ENCODE measurements at places on chromosomes 13 and 19. TPM values are rescaled to one million over a fixed set of nuclear protein-coding genes. Genes with fewer than 3 reads are reported as not detected.
A peak's percentile ranks its signal among the peaks of the same experiment; 100 is the strongest.

GRCh38 chr13:39612023-39612637, 9.1 kb upstream of the LHFPL6 start:
- peak; percentile 31 for DNase-seq
- H3K4me3 ChIP-seq = no peak overlapping the region
- no peaks in the 10 kb centered on the region for H3K4me1 ChIP-seq
- no peaks in the 10 kb centered on the region for H3K27me3 ChIP-seq
- no peaks in the 10 kb centered on the region for H3K36me3 ChIP-seq

GRCh38 chr13:23928985-23929384, 31.7 kb upstream of the C1QTNF9B start:
- H3K4me3 ChIP-seq = no peak overlapping the region
- no peaks in the 10 kb centered on the region for H3K36me3 ChIP-seq
- DNase-seq = no peak
- H3K27ac ChIP-seq = no peak overlapping the region

- H3K4me1 ChIP-seq = peaks cover 4% of the 10 kb centered on the region
- peaks cover 15% of the 10 kb centered on the region for H3K27me3 ChIP-seq
- peak overlapping the region; percentile 63 for H3K27ac ChIP-seq
- H3K4me3 ChIP-seq = peak overlapping the region; percentile 54
- H3K36me3 ChIP-seq = no peaks in the 10 kb centered on the region
- no peak for DNase-seq
Observed at GRCh38 chr19:33905473-33905936, 108.8 kb downstream of the KCTD15 start.

DNA sequence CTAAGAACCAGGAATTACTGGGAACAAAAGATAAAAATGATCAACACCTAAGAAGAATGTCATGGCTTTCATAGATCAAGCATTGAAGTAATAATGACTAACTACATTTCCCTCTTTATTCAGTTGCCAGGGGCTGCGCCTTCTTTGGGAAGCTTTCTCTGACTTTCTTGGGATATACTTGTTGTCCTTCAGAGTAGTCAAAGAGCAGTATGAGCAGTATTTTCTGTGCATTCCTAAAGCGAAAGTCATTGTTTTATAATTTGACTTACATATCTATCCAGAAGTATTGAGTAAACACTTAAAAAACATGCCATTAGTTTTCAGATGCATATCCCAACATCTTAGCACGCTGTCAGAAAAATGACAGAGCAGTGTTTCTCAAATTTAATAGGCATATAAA, 2412.4 kb downstream of the PCDH9 start:
- no peak for DNase-seq
- H3K4me3 ChIP-seq = no peak overlapping the region
- H3K4me1 ChIP-seq = no peaks in the 10 kb centered on the region
- no peak overlapping the region for H3K27ac ChIP-seq
- H3K27me3 ChIP-seq = no peaks in the 10 kb centered on the region
- H3K36me3 ChIP-seq = no peaks in the 10 kb centered on the region

- no peaks in the 10 kb centered on the region for H3K36me3 ChIP-seq
- no peak overlapping the region for H3K27ac ChIP-seq
- H3K4me1 ChIP-seq = no peaks in the 10 kb centered on the region
- no peak for DNase-seq
Observed at GRCh38 chr13:37209621-37210580, 104.4 kb upstream of the CSNK1A1L start.

DNA sequence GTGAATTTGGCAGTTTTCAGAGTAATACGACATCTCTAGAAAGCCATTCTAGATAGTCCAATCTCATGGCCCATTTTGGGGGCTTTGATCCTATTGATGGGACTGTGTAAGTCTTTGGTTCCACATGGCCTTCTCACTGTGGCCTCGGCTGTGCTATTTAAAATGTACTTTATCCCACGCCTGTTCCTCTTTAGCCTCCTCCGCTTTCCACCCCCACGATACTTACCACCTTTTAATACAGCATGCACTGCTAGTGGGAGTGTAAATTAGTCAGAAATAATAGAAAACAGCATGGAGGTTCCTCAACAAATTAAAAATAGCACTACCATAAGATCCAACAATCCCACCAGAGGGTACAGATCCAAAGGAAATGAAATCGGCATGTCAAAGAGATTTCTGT, 28.3 kb upstream of the CEBPG start:
- H3K36me3 ChIP-seq = no peaks in the 10 kb centered on the region
- H3K4me3 ChIP-seq = no peak overlapping the region
- H3K27ac ChIP-seq = no peak overlapping the region

DNA sequence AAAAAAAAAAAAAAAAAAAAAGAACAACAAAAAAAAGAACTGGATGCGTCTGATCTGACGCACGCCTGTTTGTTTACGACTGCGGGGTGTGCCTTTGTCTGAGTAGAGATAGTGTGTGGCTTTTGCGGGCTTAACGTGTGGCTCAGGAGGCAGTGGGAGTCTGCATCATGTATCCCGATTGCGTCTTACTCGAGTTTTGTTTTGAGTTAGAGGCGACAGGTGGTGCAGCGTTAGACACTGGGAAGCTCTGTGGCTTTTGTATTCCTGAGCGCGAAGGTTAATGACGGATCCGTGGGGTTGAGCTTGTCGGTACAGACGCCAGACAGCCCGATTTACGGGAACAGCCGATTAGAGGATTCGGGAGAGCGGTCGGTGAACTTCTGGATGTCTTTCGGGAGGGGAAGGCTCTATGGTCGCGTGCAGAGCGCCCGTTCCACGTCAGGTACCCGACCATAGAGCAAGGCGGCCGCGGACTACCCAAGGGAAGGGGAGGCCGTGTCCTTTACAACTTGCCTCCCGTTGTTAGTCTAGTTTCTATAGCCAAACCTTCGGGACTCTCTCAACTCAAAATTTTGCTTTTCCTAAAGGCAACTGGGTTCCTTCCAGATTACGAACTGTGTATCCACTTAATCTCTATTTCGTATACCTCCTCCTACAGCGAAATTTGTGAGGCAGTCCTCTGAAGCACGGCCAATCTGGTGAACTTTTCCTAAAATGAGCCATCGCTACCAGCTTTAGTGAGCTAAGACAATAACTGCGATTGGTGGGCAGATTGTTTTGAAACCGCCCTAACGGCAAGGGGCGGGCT, 926 bp upstream of the HNRNPUL1 start:
- peaks cover 32% of the 10 kb centered on the region for H3K4me1 ChIP-seq
- H3K36me3 ChIP-seq = no peaks in the 10 kb centered on the region
- H3K4me3 ChIP-seq = peak overlapping the region; percentile 67

GRCh38 chr13:30466841-30467252, 1.1 kb upstream of the HMGB1 start:
- H3K4me3 ChIP-seq = no peak overlapping the region
- H3K27me3 ChIP-seq = no peaks in the 10 kb centered on the region
- H3K4me1 ChIP-seq = peaks cover 25% of the 10 kb centered on the region
- no peak for DNase-seq
- H3K36me3 ChIP-seq = peaks cover 14% of the 10 kb centered on the region

DNA sequence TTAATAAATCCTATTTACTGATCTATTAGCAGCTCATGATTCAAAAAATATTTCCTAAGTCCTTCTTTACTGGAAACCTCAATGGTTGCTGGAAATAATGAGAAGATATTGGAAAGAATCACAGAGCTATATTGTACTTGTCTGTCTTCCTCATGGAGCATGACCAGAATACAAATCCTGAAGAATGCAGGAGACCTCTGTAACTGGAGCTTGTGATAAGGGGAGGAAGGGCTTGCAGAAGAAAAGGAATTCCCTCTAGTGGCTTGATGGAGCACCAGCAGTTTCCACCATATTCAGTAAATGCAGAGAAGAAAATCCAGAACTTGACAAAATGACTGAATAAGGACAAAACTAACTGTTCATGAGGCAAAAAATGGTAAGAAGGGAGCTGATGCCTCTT, 1333.1 kb downstream of the EFNB2 start:
- no peaks in the 10 kb centered on the region for H3K36me3 ChIP-seq
- DNase-seq = no peak
- no peaks in the 10 kb centered on the region for H3K27me3 ChIP-seq

DNA sequence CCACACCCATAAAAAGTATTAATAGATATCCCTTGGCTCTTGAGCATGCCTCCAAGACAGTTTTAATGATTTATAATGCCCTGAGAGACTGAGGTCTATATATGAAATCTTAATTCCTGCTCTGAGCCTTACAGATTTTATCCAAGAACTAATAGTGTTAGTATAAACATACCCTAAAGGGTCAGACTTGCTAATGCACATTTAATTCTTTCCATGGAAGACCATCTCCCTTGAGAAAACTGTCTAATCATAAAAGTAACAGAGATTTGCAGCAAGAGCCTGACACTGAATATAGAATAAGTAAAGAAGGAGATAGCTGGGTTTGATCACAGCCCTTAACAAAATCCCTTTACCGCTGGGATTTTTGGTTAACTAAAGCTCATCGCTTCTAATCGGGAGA, 650.8 kb upstream of the KLF12 start:
- no peaks in the 10 kb centered on the region for H3K4me1 ChIP-seq
- no peak overlapping the region for H3K4me3 ChIP-seq
- H3K27me3 ChIP-seq = no peaks in the 10 kb centered on the region
- no peak overlapping the region for H3K27ac ChIP-seq
- no peak for DNase-seq

- no peak overlapping the region for H3K4me3 ChIP-seq
- H3K36me3 ChIP-seq = no peaks in the 10 kb centered on the region
- H3K27me3 ChIP-seq = no peaks in the 10 kb centered on the region
- H3K4me1 ChIP-seq = no peaks in the 10 kb centered on the region
- H3K27ac ChIP-seq = no peak overlapping the region
- no peak for DNase-seq
Observed at GRCh38 chr13:20285530-20285929, 53.4 kb upstream of the GJB6 start.

DNA sequence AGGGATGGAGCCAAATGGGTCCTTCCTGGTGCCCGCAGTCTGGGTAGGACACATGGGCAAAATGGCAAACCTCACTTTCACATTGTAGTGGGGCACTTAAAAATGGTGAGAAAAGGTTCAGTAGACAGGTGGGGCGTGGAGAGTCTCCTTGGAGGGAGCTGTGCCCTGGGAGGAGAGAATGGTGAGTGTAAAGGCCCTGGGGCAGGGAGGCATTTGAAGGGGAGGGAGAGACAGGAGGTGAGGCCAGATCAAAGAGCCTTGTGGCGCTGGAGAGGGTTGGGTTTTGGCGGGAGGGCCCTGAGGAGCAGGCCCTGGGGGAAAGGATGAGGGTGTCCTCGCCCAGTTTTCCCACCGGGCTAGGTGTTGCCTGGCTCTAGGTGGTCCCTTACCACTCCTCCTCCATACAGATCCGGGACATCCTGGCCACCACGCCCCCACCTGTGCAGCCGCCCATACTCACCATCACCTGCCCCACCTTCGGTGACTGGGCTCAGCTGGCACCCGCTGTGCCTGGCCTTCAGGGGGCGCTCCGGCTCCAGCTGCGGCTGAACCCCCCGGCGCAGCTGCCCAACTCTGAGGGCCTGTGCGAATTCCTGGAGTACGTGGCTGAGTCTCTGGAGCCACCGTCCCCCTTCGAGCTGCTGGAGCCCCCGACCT, 6.3 kb downstream of the MAP1S start:
- H3K27me3 ChIP-seq = no peaks in the 10 kb centered on the region
- H3K36me3 ChIP-seq = peaks cover 63% of the 10 kb centered on the region
- no peak overlapping the region for H3K27ac ChIP-seq
- peaks cover 15% of the 10 kb centered on the region for H3K4me1 ChIP-seq
- no peak for DNase-seq

GRCh38 chr13:109309625-109310363, 476.6 kb downstream of the IRS2 start:
- no peak for DNase-seq
- no peaks in the 10 kb centered on the region for H3K27me3 ChIP-seq
- no peaks in the 10 kb centered on the region for H3K4me1 ChIP-seq
- no peak overlapping the region for H3K27ac ChIP-seq
- H3K36me3 ChIP-seq = no peaks in the 10 kb centered on the region

DNA sequence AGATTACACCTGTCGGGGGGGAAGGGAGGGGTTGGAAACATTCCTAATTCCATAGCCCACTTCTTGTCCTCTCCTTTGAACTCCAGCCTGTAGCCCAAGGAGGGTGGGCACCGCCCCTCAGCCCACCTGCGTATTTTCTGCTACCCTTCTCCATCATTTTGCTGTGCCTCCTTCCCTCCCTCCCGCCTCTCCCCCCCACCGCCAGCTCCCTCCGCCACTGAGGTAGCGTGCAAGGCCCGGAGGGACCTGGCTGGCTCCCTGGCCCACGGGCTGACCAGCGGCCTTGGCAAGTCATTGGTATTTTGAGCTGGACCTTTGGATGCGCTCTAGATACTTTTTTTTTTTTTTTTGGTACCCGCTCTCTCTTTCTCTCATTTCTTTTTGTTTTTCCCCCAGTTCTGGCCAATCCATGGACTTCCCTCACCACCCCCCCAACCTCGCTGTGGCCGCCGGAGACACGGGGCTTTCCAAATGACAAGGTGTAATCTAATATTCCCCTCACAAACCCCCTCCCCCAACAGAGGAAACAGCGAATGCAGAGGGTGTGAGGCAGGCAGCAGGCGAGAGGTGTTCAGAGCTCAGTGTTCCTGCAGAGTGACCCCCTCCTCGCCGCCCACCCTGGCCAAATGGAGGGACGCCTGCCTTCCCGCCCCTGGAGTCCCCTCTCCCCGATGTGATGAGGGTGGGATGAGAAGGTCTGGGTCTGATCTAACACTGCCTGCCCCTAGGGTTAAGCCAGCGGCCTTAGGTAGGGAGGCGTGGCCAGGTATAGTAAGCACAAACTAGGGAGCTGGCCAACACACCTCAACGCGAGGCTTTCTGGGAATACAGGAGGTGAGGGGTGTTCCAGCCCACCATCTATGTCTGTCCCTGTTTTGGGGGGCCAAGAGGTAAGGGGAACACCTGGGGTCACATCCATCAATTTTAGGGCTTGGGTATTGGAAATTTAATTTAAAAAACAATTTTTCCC, 89.2 kb downstream of the PTPRS start:
- H3K27ac ChIP-seq = no peak overlapping the region
- no peak overlapping the region for H3K4me3 ChIP-seq
- no peaks in the 10 kb centered on the region for H3K27me3 ChIP-seq
- H3K4me1 ChIP-seq = no peaks in the 10 kb centered on the region

GRCh38 chr13:66994097-66994496, 236.0 kb downstream of the PCDH9 start:
- H3K27me3 ChIP-seq = no peaks in the 10 kb centered on the region
- no peaks in the 10 kb centered on the region for H3K36me3 ChIP-seq
- DNase-seq = no peak
- no peak overlapping the region for H3K27ac ChIP-seq
- no peak overlapping the region for H3K4me3 ChIP-seq

Gene TGFB1
- 5.2 TPM for total RNA-seq

Gene CNOT3
- 14.0 TPM for total RNA-seq

Gene ZNF382
- 0.16 TPM for total RNA-seq

Gene RGL3
- total RNA-seq = 1.9 TPM

Gene B3GNT3
- not detected for total RNA-seq
